ENCODE measurements at places on chromosomes 16 and 17. TPM values are rescaled to one million over a fixed set of nuclear protein-coding genes. Genes with fewer than 3 reads are reported as not detected.
A peak's percentile ranks its signal among the peaks of the same experiment; 100 is the strongest.

DNA sequence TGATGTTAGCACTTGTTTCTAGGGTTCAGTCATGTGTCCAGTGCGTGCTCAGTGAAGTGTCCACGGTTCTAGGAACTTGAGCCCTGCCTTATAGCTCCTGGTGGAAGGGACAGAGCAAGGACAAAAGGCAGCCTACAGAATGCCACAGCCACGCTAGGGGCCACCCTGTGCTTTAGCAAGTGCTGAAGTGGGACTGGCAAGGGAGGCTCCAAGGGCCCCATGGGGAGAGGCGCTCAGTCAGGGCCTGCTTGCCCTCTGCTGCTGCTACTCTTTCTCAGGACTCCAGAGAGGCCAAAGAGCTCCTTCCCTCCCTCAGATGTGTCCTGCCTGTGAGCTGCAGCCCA is 6.8 kb downstream of the NT5C start:
- H3K4me1 ChIP-seq = peaks cover 32% of the 10 kb centered on the region
- H3K36me3 ChIP-seq = peaks cover 7% of the 10 kb centered on the region
- H3K4me3 ChIP-seq = no peak overlapping the region
- no peak for DNase-seq
- peak overlapping the region; percentile 21 for H3K27ac ChIP-seq

- H3K27ac ChIP-seq = no peak within 1 kb of the TSS
- no peaks in the 10 kb centered on the region for H3K27me3 ChIP-seq
- H3K36me3 ChIP-seq = no peaks in the 10 kb centered on the region
- H3K4me3 ChIP-seq = no peak within 1 kb of the TSS
These were observed at the start of gene PERCC1 for GRCh38 chr16:1430759-1431496. PERCC1 (plus strand) TSS chr16:1431078; CDS start chr16:1432594, 1,516 bp downstream.

- H3K27me3 ChIP-seq = no peaks in the 10 kb centered on the region
- H3K36me3 ChIP-seq = no peaks in the 10 kb centered on the region
- no peaks in the 10 kb centered on the region for H3K4me1 ChIP-seq
- H3K4me3 ChIP-seq = no peak overlapping the region
These were observed 287.6 kb upstream of the CDH11 start for GRCh38 chr16:65409510-65409909.

Gene MYBBP1A
- total RNA-seq = 74.7 TPM

DNA sequence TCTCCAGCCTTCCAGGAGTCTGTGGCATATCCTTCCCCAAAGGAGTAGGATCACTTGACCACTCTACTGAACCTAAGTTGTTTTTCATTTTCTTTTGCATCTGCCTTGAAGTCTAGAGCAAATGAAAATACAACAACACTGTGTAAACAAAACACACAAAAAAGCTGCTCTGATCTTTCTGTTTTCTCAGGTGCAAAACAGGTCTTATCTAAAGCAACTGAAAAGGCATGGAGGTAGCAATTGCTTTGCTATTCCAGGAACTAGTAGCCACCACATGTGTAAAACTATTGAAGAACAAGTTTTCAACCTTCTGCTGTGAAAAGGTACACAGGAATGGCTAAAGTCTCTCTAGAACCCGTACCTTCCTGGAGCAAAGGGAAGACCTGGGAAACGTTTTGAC is 127.1 kb downstream of the PITPNC1 start:
- H3K27me3 ChIP-seq = no peaks in the 10 kb centered on the region
- H3K4me3 ChIP-seq = no peak overlapping the region
- H3K4me1 ChIP-seq = peaks cover 22% of the 10 kb centered on the region
- no peaks in the 10 kb centered on the region for H3K36me3 ChIP-seq

Gene G6PC1
- not detected for total RNA-seq

Gene ZNF821
- total RNA-seq = 9.7 TPM

Gene TPSB2
- total RNA-seq = not detected

DNA sequence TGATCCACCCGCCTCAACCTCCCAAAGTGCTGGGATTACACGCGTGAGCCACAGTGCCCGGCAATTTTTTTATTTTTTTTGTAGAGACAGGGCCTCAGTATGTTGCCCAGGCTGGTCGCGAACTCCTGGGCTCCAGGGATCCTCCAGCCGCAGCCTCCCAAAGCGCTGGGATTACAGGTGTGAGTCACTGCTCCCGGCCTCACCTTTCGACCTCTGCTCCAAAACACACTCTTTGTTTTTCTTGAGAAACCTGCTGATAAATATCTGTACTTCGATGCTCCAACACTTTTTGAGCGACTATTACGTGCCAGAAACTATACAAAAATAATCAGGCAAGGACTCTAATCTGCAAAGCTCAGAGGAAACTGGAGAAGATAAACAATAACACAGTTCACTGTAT is 1.0 kb downstream of the MED1 start:
- no peak overlapping the region for H3K4me3 ChIP-seq
- H3K27me3 ChIP-seq = no peaks in the 10 kb centered on the region
- DNase-seq = no peak
- H3K4me1 ChIP-seq = peaks cover 29% of the 10 kb centered on the region

Gene KRT24
- not detected for total RNA-seq

DNA sequence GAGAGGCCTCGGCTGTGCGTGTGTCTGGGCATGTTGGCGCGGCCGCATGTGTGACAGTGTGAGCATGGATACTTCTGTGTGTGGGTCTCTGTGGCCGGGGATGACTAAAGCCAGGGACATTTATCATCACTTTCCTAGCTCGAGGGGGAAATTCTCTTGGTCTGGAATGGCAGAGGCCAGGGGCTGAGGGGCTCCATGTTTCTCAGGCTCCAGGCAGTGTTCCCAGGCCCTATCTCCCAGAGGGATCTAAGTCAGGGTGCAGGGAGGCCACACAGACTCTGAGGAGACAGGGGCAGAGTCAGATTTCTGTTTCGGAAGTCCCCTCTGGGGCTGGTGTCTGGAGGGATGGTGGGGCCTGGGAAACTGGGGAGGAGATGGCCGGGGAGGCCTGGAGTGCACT is 23.7 kb upstream of the SPNS2 start:
- no peak overlapping the region for H3K4me3 ChIP-seq
- no peaks in the 10 kb centered on the region for H3K4me1 ChIP-seq
- H3K27me3 ChIP-seq = no peaks in the 10 kb centered on the region
- no peaks in the 10 kb centered on the region for H3K36me3 ChIP-seq
- no peak overlapping the region for H3K27ac ChIP-seq

Gene HBA2
- not detected for total RNA-seq

GRCh38 chr16:19718624-19718965 is 524 bp downstream of the IQCK start:
- peaks cover 6% of the 10 kb centered on the region for H3K36me3 ChIP-seq
- H3K4me3 ChIP-seq = peak overlapping the region; percentile 96
- H3K27me3 ChIP-seq = no peaks in the 10 kb centered on the region
- H3K27ac ChIP-seq = peak overlapping the region; percentile 67

DNA sequence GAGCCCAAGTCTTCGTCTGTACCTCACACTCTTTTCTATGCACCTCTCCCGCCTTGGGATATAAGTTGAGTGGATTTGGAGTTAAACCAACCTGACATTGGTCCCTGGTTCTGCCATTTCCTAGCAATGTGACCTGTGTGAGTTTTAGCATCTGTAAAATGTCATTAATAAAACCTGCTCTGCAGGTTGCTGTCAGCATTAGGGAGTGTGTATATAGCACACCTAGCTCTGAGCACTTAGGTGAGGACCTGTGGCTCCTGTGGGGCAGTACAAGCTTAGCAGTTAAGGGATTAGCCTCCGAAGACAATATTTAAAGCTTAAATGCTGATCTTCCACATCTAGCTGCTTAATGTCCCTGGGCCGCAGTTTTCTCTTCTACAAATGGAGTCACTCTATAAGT is 248.0 kb downstream of the TMEM114 start:
- no peaks in the 10 kb centered on the region for H3K4me1 ChIP-seq
- no peak overlapping the region for H3K4me3 ChIP-seq
- H3K36me3 ChIP-seq = no peaks in the 10 kb centered on the region
- no peaks in the 10 kb centered on the region for H3K27me3 ChIP-seq

GRCh38 chr16:86714166-86714565 is 135.8 kb downstream of the FOXL1 start:
- no peaks in the 10 kb centered on the region for H3K36me3 ChIP-seq
- DNase-seq = no peak
- H3K4me3 ChIP-seq = no peak overlapping the region
- no peak overlapping the region for H3K27ac ChIP-seq
- H3K4me1 ChIP-seq = no peaks in the 10 kb centered on the region

DNA sequence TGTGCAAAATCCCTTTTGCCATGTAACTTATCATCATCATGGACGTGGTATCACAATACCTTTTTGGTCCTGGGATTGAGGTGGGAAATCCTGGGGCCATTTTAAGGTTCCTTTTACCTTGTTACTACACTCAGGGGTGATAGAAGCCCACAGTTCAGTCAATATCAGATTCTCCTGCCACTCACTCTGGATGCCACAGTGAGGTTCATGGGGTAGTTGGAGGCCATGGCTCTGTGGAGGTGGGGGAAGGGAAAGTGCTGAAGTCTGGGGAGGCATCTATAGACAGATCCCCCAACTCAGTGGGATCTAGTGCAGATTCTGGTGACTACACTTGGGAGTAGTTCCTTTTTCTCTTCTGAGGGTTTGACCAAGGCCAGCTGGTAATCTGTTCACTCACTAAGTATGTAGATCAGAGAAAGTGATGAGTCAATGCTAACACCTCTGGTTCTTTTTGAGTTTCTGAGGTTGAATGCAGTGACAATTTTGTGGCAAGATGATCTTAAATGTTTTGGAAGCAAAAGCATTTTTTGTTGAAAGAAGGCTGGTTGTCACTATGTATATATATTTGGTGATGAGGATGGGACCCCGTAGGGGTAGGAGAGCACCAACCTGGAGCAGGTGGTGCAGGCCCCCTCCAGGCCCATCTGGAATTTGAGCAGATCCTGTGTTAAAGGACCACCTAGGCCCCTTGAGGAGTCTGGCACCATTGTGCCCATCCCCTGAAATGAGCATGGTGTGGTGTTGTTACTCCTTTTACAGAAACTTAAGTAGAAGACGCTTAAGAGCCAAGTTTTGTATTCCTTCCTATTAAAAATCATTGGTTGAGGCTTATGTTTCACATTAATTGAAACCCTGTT is 18.8 kb upstream of the IRF8 start:
- H3K4me3 ChIP-seq = no peak overlapping the region
- no peaks in the 10 kb centered on the region for H3K36me3 ChIP-seq
- no peak overlapping the region for H3K27ac ChIP-seq
- no peaks in the 10 kb centered on the region for H3K27me3 ChIP-seq
- no peak for DNase-seq

- no peak overlapping the region for H3K4me3 ChIP-seq
- no peaks in the 10 kb centered on the region for H3K4me1 ChIP-seq
- DNase-seq = no peak
- H3K27me3 ChIP-seq = no peaks in the 10 kb centered on the region
These were observed 33.3 kb downstream of the MYH3 start for GRCh38 chr17:10623737-10624338.

- H3K4me3 ChIP-seq = no peak overlapping the region
- no peaks in the 10 kb centered on the region for H3K4me1 ChIP-seq
- H3K36me3 ChIP-seq = no peaks in the 10 kb centered on the region
- no peak for DNase-seq
These were observed 174.9 kb upstream of the CIBAR2 start for GRCh38 chr16:85286951-85287814.

Gene KRT32
- total RNA-seq = not detected

- H3K36me3 ChIP-seq = no peaks in the 10 kb centered on the region
- DNase-seq = peak; percentile 6
- H3K27me3 ChIP-seq = no peaks in the 10 kb centered on the region
- H3K27ac ChIP-seq = peak overlapping the region; percentile 75
These were observed 415 bp downstream of the ABCA5 start for GRCh38 chr17:69326377-69327059.

Gene MMP2
- total RNA-seq = 0.84 TPM

Gene MYH2
- not detected for total RNA-seq

DNA sequence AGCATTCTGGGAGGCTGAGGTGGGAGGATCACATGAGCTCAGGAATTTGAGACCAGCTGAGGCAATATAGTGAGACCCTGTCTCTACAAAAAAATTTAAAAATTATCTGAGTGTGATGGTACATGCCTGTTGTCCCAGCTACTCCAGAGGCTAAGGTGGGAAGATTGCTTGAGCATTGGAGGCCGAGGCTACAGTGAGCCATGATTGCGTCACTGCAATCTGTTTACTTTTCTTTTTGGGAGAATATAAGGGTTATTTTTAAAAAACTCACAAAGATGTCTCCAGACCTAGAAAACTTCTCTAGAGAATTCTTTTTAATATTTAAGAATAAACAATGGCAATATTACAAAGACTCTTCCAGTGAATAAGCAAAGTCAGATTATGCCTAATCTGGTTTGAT is 226.9 kb downstream of the BCAS3 start:
- peaks cover 3% of the 10 kb centered on the region for H3K36me3 ChIP-seq
- no peak for DNase-seq
- H3K27ac ChIP-seq = no peak overlapping the region
- no peak overlapping the region for H3K4me3 ChIP-seq
- H3K27me3 ChIP-seq = no peaks in the 10 kb centered on the region
- no peaks in the 10 kb centered on the region for H3K4me1 ChIP-seq

Gene ICAM2
- total RNA-seq = 150 TPM

Gene KRTAP4-9
- total RNA-seq = not detected

Gene RNFT1
- 36.6 TPM for total RNA-seq

Gene TBC1D3H
- not detected for total RNA-seq

GRCh38 chr16:70577256-70577698 is 53.7 kb downstream of the SF3B3 start:
- no peaks in the 10 kb centered on the region for H3K27me3 ChIP-seq
- no peak for DNase-seq
- no peak overlapping the region for H3K4me3 ChIP-seq
- H3K36me3 ChIP-seq = peaks cover 16% of the 10 kb centered on the region

- H3K27me3 ChIP-seq = peaks cover 18% of the 10 kb centered on the region
- no peak overlapping the region for H3K27ac ChIP-seq
- no peak for DNase-seq
- H3K4me3 ChIP-seq = no peak overlapping the region
- no peaks in the 10 kb centered on the region for H3K4me1 ChIP-seq
These were observed 50.7 kb upstream of the TAC4 start for GRCh38 chr17:49898366-49899190.

Gene TANGO6
- 38.1 TPM for total RNA-seq

Gene NKD1
- 4.6 TPM for total RNA-seq

Gene ZG16B
- not detected for total RNA-seq

DNA sequence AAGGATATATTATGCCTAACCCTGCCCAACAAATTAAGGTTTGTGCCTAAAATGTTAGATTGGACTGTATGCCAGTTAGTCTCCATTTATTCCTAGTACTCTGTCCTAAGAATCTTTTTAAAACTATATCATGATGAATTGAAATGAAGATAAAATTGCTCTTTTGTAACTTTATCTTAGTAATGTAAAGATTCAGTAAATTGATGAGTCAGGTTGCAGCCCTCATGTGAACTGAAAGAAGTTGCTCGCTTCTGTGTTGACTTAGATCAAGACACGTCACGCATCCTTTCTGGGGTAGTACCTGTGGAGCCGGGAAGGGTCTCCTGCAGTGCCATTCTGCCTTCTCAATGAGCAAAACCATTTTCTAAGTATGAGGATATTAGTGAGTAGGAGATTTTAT is 63.3 kb downstream of the GAN start:
- no peaks in the 10 kb centered on the region for H3K27me3 ChIP-seq
- no peaks in the 10 kb centered on the region for H3K4me1 ChIP-seq
- H3K27ac ChIP-seq = no peak overlapping the region

Measured in CD4-positive, alpha-beta memory T cell (primary cell).